ENCODE measurements at places on chromosomes 12 and 14. TPM values are rescaled to one million over a fixed set of nuclear protein-coding genes. Genes with fewer than 3 reads are reported as not detected.

DNA sequence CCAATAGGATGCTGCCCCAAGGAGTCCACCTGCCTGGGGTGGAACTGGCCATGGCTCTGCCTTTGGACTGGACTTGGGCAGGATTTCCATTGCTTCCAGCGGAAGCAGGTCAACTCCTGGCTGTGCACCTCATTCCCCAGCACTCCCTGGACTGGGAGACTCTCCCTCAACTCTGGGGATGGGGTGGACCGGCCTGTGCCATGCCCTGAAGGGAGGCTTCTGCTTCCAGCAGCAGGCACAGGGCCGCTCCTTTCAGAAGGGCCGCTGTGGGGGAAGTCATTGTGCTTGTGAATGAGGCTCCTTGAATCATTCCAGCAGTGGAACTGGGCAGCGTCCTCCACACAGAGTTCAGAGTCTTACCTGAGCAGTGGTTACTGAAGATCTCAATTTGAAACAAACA lies 23.0 kb downstream of the TCHP start:
- no peak for DNase-seq

ZDHHC22 gene
- total RNA-seq, result not detected

- DNase-seq, result peak; percentile 44
Measured at GRCh38 chr12:113082486-113083148, 26.1 kb downstream of the DTX1 start.

DNA sequence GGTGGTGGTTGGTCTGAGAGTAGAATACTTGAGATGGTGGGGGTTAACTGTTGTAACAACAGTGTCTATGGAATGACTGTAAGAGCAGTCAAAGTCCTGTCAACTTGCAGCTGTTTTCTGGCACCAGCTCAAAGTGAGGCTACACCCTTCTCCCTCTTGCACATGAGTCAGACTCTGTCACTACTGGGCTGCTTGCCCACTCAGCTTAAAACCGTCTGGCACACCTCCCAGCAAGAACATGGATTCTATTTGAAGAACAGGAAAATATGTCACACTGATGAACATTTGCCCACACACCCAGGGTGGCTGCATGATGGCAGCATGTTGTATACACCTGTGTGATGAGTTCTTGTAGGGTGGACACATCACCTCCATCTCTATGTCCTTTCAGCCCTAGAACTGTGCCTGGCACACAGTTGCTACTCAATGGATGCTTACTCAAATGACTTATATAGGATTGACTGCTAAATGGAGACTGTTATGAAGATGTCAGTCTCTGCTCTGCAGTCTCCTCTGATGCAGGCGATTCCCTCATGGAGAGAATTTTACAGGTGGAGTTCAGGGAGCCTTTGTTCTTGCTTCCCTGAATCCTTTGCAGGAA lies 19.3 kb upstream of the SERPINA6 start:
- peak; percentile 99 for DNase-seq

GRCh38 chr12:132558861-132559623 lies 51.3 kb downstream of the LRCOL1 start:
- DNase-seq, result peak; percentile 40

TMEM63C gene
- 0.17 TPM for total RNA-seq

DNA sequence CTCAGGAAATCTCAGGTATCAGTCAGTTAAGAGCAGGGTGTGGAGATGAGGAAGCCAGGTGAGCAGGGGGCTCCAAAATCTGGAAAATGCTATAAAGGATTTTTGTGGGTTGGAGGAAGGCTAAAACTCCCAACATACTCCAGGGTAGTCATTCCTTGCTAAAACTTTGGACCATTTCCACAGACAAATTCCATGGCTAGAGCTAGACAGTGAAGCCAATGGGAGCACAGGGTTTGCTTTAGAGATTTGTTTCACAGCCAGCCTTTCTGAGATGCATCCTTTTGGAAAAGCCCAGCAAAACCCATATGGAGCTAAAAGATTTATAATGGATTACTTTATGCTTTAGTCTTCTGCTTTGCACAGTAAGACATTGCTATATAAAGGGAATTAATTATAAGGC lies 146.5 kb downstream of the SAMD4A start:
- DNase-seq, result no peak

PAWR gene
- total RNA-seq, result 122 TPM

GRCh38 chr14:56855891-56856461 lies 45.7 kb upstream of the OTX2 start:
- DNase-seq, result no peak

DNA sequence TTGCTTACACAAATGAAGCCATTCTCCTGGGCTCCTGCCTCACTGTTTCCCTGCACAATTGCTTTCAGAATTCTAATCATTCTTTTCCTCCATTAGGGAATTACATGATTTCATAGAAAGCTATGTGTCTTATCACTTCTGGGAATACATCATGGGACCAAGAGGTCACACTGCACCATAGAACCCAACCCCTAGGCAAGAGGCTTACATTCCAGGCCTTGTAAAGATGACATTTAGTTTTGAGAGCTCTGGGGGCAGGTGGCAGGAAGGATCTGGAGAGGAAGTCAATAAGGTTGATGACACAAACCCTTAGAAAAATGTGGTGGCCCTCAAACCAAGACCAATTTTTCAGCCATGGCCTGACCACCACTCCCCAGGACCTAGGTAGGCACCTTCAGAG lies 57.1 kb downstream of the NUAK1 start:
- DNase-seq, result no peak

DNA sequence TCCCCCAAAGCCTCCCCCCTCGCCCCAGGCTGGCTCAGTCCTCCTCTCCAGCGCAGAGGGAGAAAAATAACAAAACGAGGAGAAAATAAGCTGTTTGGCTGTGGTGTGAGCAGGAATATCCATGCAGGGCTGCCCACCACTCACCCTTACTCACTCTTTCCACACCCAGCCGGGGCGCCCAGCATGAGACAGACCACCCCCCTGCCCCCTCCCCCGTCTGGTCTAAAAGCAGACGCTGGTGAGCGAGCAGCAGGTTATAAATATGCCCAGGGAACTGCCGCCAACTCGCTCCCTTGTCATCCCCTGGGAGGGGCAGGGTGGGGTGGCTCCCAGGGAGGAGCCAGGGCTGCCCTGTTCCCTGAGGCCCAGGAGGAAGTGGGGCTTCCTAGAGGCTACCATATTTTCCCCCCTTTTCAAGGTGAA lies 7.4 kb downstream of the WNT1 start:
- DNase-seq, result no peak

KRT8 gene
- total RNA-seq, result 390 TPM

DNA sequence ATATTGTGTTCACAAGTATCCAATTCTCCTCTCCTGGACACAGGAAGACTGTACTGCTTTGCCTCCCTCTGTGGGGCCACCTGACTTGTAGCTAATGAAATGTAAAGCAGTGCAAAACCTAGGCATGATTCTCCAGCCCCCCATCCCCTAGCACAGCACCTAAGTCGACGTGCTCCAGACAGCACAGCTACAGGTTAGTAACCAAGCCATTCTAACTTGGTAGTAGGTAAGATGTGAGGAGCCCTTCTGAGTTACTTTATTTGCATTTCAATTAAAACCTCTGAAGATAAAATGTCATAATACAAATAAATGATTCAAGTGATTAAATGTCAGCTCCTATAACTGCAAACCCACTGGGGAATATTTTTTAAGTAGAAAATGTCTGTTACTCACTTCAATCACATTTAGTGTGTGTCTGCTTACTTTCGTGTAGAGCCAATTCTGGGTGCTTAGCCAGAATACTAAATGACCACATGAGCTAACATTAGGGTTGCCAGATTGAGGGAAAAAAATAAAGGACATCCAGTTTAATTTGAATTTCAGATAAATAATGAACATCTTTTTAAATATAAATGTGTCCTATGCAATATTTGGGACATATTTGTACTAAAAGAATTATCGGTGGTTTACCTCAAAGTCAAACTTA lies 64.8 kb upstream of the HIF1A start:
- no peak for DNase-seq

SGPP1 gene
- 63.4 TPM for total RNA-seq

Data from renal cortical epithelial cell (primary cell).